Left forelimb (tissue), 1 donor: ENCODE measurements at places on chromosomes 13 and 19.

DNA sequence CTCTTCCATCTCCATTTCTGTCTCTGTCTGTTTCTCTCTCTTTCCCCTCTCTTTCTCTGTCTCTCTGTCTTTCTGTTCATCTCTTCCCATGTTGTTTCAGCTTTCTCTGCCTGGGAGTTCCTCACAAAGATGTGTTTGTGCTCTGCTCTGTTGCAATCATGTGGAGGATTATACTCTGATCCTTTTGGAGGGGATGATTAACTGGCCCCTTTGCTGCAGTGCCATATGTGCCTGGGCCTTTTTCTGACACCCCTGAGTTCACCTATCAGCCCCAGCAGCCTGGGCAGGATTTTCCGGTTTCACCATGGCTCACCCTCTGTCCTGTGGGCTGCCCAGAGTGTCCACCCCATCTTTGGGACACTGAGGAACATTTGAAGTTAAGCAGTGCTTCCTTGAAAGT lies 9.0 kb upstream of the TEX26 start:
- no peak for DNase-seq

DNA sequence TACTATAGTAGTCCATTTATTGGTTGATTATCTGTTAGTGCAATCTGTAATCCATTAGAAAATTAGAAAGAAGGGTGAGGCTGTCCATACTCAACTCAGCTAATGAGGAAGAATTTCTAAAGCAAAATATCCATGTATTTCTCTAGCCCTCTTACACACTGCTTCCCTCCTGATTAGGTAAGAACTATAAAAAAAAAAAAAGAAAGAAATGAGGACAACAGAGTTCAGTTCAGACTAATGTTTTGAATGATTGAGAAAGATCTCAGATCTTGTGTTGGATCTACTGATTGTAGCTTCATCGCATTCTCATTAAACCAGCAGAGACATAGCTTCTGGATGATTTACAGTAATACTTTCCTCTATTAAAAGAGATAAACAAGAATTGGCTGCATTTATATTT lies 233.3 kb downstream of the KLF5 start:
- DNase-seq = no peak

- DNase-seq = no peak
These were observed 166.8 kb downstream of the MAB21L1 start for GRCh38 chr13:35309706-35310105.

- DNase-seq = no peak
These were observed 753.6 kb downstream of the LIG4 start for GRCh38 chr13:107461751-107462150.

- no peak for DNase-seq
These were observed 3.4 kb upstream of the N4BP2L1 start for GRCh38 chr13:32431361-32431760.

- DNase-seq = no peak
These were observed 4.0 kb downstream of the SYT5 start for GRCh38 chr19:55176076-55176475.

GRCh38 chr13:77919921-77920294 lies 1.3 kb upstream of the EDNRB start:
- no peak for DNase-seq
